ENCODE measurements at places on chromosomes 7 and 10.
A peak's percentile ranks its signal among the peaks of the same experiment; 100 is the strongest.

GRCh38 chr10:94010886-94011285, 17.2 kb downstream of the PLCE1 start:
- no peak for DNase-seq

GRCh38 chr10:19629567-19629966, 186.7 kb upstream of the PLXDC2 start:
- peak; percentile 24 for DNase-seq

GRCh38 chr10:128894641-128895040, 572.4 kb upstream of the MGMT start:
- DNase-seq: no peak

DNA sequence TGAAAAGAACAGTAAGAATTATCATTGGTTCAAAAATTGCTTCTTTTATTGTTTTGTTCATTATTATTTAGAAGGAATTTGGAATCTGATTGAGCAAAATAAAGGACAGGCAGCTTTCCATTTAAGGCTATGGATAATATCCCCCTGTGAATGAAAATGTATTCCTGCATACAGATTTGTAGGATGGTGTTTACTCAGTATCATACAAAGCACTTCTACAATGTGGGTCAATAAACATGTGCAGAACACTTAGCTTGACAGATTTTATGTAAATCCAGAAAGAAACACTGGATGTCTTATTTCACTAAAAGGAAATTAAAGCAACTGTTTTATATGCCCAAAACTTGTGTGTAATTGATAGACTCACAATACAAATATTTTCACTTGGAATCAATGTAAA, 189.7 kb downstream of the THSD7A start:
- DNase-seq: no peak

GRCh38 chr7:17134786-17135185, 163.7 kb upstream of the AHR start:
- DNase-seq: no peak

- DNase-seq: no peak
Observed at GRCh38 chr7:30771880-30772425, 736 bp downstream of the MINDY4 start.

GRCh38 chr10:91551856-91552255, 81.0 kb downstream of the PPP1R3C start:
- DNase-seq: no peak

Measured in occipital lobe (tissue), 3 donors.